ENCODE measurements at places on chromosomes 5 and 9. TPM values are rescaled to one million over a fixed set of nuclear protein-coding genes. Genes with fewer than 3 reads are reported as not detected.

The KLF9 gene
- polyA plus RNA-seq, result 0.58 TPM

The CNTFR gene
- polyA plus RNA-seq, result 0.73 TPM

The PLEKHG4B gene
- polyA plus RNA-seq, result 33.5 TPM

The SLC34A3 gene
- polyA plus RNA-seq, result not detected

The SPAG8 gene
- polyA plus RNA-seq, result 0.45 TPM

The ANKRD20A1 gene
- polyA plus RNA-seq, result 0.59 TPM

The GGTA1 gene
- polyA plus RNA-seq, result 0.17 TPM

The HMGCS1 gene
- polyA plus RNA-seq, result 152 TPM

The EFNA5 gene
- 10.1 TPM for polyA plus RNA-seq

DNA sequence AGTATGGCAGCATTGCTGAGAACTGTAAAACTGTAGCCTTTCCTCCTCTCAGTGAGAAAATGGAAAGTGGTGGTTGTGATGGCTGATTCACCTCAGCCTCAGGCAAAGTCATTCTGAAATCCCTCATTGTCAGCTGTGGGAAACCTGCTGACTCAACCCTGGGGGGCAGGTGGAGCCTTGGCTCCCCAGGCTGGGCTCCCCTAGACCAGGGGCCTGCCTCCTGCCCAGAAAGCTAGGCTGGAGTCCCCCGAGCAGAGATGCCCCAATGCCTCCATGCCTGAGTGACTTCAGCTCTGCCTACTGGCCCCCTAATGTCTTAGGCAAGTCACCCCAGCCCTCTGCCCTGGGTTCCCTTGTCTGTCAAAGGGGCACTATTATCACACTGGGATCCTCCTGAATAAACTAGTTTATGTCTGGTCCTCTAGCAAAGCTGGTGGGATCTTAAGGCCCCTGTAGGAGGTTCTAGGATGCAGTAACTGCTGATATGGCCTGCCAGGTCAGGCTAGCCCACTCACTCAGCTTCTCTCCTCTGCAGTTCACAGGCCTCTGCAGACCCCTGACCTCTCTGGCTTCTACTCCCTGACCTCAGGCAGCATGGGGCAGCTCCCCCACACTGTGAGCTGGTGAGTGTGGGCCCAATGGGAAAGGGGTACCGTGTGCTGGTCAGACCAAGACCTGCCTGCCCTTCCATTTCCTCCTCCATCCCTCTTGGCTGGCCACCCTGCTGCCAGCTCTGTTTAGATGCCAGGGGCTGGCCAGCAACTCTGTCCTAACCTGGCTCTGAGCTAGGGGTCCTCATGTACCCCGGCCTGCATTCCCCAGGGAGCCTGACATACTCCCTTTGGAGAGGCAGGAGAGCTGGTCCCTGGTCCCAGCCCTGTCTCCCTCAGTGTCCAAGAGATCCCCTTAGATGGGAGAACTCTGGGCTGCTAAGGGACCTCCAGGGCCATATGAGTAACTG lies 24.2 kb downstream of the TCF7 start:
- no peak overlapping the region for H3K4me3 ChIP-seq
- peaks cover 15% of the 10 kb centered on the region for H3K4me1 ChIP-seq
- no peaks in the 10 kb centered on the region for H3K36me3 ChIP-seq

- H3K36me3 ChIP-seq, result no peaks in the 10 kb centered on the region
- no peaks in the 10 kb centered on the region for H3K27me3 ChIP-seq
- no peak for DNase-seq
- no peaks in the 10 kb centered on the region for H3K4me1 ChIP-seq
- no peak overlapping the region for H3K4me3 ChIP-seq
- no peak overlapping the region for H3K27ac ChIP-seq
Measured at GRCh38 chr9:114056527-114056926, 21.6 kb downstream of the AMBP start.

DNA sequence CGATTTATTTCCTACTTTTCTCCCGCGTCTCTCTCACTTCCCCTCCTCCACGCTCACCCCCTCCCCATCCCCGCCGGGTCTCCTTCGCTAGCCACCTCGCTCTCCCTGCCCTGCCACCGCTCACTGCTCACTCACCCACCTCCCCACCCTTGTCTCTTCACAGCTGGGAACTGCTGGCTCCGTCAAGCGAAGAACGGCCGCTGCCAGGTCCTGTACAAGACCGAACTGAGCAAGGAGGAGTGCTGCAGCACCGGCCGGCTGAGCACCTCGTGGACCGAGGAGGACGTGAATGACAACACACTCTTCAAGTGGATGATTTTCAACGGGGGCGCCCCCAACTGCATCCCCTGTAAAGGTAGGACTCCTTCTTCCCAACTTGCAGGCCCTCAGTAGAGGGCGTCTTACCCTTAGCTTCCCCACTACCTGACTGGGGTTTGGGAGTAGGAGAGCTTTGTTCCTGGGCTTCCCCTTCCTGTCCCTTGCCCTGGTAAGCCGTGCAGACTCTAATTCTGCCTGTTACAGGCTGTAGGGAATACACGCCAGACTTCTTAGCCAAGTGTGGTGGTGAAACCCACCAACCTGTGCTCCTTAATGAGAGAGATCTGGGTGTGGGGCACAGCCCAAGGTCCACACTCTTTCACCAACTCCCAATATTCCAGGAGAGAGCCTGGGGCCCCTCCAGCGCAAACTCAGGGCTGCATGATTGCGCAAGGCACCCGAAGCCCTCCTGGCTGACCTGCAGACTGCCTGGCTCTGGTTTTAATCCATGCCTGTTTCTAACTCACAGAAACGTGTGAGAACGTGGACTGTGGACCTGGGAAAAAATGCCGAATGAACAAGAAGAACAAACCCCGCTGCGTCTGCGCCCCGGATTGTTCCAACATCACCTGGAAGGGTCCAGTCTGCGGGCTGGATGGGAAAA lies 2.5 kb downstream of the FST start:
- H3K36me3 ChIP-seq, result no peaks in the 10 kb centered on the region
- peaks cover 14% of the 10 kb centered on the region for H3K4me1 ChIP-seq
- H3K27ac ChIP-seq, result no peak overlapping the region
- peak overlapping the region; percentile 96 for H3K4me3 ChIP-seq
- peaks cover 24% of the 10 kb centered on the region for H3K27me3 ChIP-seq

- H3K27me3 ChIP-seq, result no peaks in the 10 kb centered on the region
- peaks cover 19% of the 10 kb centered on the region for H3K36me3 ChIP-seq
- no peak for DNase-seq
- no peak overlapping the region for H3K27ac ChIP-seq
- no peak overlapping the region for H3K4me3 ChIP-seq
- no peaks in the 10 kb centered on the region for H3K4me1 ChIP-seq
Measured at GRCh38 chr9:76191493-76191892, 202.7 kb downstream of the RFK start.

GRCh38 chr5:148853868-148854267 lies 27.5 kb downstream of the ADRB2 start:
- H3K4me3 ChIP-seq, result no peak overlapping the region
- no peaks in the 10 kb centered on the region for H3K4me1 ChIP-seq
- H3K27ac ChIP-seq, result no peak overlapping the region
- no peak for DNase-seq
- H3K27me3 ChIP-seq, result no peaks in the 10 kb centered on the region
- H3K36me3 ChIP-seq, result no peaks in the 10 kb centered on the region

- H3K4me1 ChIP-seq, result peaks cover 15% of the 10 kb centered on the region
- peaks cover 62% of the 10 kb centered on the region for H3K27me3 ChIP-seq
- peak; percentile 66 for DNase-seq
Measured at GRCh38 chr9:128420060-128420650, 502 bp upstream of the CERCAM start.

- no peak overlapping the region for H3K27ac ChIP-seq
- no peaks in the 10 kb centered on the region for H3K4me1 ChIP-seq
- H3K36me3 ChIP-seq, result no peaks in the 10 kb centered on the region
- H3K27me3 ChIP-seq, result no peaks in the 10 kb centered on the region
Measured at GRCh38 chr5:109939116-109939682, 249.5 kb downstream of the MAN2A1 start.

GRCh38 chr9:8382266-8382665 lies 582.7 kb upstream of the DMAC1 start:
- H3K27me3 ChIP-seq, result no peaks in the 10 kb centered on the region
- H3K4me1 ChIP-seq, result no peaks in the 10 kb centered on the region
- no peaks in the 10 kb centered on the region for H3K36me3 ChIP-seq
- no peak for DNase-seq

- H3K27me3 ChIP-seq, result peaks cover 8% of the 10 kb centered on the region
- no peak for DNase-seq
- H3K4me3 ChIP-seq, result no peak overlapping the region
- H3K36me3 ChIP-seq, result no peaks in the 10 kb centered on the region
- peaks cover 11% of the 10 kb centered on the region for H3K4me1 ChIP-seq
- no peak overlapping the region for H3K27ac ChIP-seq
Measured at GRCh38 chr5:10339958-10340357, 13.5 kb upstream of the MARCHF6 start.

DNA sequence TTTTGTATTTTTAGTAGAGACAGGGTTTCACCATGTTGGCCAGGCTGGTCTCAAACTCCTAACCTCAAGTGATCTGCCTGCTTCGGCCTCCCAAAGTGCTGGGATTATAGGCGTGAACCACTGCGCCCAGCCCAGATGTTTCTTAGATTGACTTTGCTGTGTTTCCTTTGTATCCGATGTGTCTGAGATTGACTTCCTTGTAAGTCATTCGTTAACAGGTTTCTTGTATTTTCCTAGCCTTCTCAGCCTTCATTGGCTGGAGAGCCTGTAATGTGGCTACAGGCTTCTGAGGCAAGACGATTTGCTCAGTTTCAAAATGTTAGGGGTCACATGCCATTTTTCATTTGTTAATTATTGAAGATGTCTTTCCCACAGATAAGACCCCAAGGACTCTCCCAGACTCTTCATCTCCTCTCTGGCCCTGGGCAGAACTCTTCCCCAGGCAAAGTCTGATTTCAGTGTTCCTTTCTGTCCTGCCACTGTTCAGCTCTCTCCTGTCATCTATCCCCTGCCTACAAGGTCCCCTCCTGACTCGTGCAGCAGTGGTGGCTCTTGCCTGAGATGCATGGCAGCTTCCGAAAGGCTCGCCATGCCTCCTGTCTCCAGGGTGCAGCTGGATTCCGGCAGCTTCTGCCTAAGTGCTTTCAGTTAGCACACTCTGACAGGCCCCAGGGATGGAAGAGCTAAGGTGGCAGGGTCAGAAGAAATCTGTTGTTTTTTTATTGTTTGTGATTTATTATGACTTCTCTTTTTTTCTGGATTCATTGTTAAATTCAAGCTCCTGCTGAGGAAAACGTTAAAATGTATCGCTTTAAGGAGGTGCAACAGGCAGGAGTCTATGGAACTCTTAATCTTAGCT lies 206.4 kb downstream of the AOPEP start:
- H3K36me3 ChIP-seq, result no peaks in the 10 kb centered on the region
- no peak for DNase-seq
- no peak overlapping the region for H3K27ac ChIP-seq
- no peak overlapping the region for H3K4me3 ChIP-seq
- H3K4me1 ChIP-seq, result peaks cover under 1% of the 10 kb centered on the region

DNA sequence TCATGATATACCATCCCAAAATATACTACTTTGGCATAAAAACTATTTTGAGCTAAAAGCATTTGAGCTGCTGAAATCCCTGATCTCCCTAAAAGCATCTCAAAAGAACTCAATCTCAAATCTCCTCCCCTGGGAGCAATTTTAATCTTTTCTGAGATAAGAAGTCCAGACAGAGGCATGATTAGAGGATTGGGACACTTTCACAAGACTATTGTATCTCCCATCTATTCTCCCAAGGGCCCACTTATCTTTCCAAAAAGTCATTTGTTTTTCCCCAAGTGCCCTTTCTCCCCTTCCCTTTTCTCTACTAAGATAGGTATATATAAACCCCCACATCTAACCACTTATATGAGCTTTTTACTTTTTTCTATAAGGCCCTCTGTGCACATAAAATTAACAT lies 79.7 kb downstream of the ALDH7A1 start:
- DNase-seq, result no peak
- H3K27me3 ChIP-seq, result no peaks in the 10 kb centered on the region
- peaks cover 5% of the 10 kb centered on the region for H3K4me1 ChIP-seq
- no peaks in the 10 kb centered on the region for H3K36me3 ChIP-seq

GRCh38 chr5:95966005-95966404 lies 4.4 kb upstream of the ELL2 start:
- H3K4me1 ChIP-seq, result peaks cover 15% of the 10 kb centered on the region
- DNase-seq, result no peak
- no peak overlapping the region for H3K4me3 ChIP-seq
- H3K36me3 ChIP-seq, result no peaks in the 10 kb centered on the region
- no peak overlapping the region for H3K27ac ChIP-seq

- H3K36me3 ChIP-seq, result no peaks in the 10 kb centered on the region
- no peaks in the 10 kb centered on the region for H3K4me1 ChIP-seq
- no peak for DNase-seq
- H3K4me3 ChIP-seq, result no peak overlapping the region
- no peak overlapping the region for H3K27ac ChIP-seq
Measured at GRCh38 chr5:111360173-111360572, 136.0 kb downstream of the CAMK4 start.

GRCh38 chr9:131418143-131419025 lies 24.5 kb downstream of the PRRC2B start:
- peak overlapping the region; percentile 89 for H3K27ac ChIP-seq
- no peaks in the 10 kb centered on the region for H3K36me3 ChIP-seq
- peaks cover 72% of the 10 kb centered on the region for H3K4me1 ChIP-seq
- no peaks in the 10 kb centered on the region for H3K27me3 ChIP-seq
- H3K4me3 ChIP-seq, result no peak overlapping the region

GRCh38 chr5:149682532-149683075 lies 47.5 kb upstream of the PPARGC1B start:
- no peaks in the 10 kb centered on the region for H3K36me3 ChIP-seq
- DNase-seq, result no peak
- H3K4me1 ChIP-seq, result no peaks in the 10 kb centered on the region
- H3K27ac ChIP-seq, result no peak overlapping the region
- no peak overlapping the region for H3K4me3 ChIP-seq
